ENCODE measurements at places on chromosomes 7 and 10.
A peak's percentile ranks its signal among the peaks of the same experiment; 100 is the strongest.

DNA sequence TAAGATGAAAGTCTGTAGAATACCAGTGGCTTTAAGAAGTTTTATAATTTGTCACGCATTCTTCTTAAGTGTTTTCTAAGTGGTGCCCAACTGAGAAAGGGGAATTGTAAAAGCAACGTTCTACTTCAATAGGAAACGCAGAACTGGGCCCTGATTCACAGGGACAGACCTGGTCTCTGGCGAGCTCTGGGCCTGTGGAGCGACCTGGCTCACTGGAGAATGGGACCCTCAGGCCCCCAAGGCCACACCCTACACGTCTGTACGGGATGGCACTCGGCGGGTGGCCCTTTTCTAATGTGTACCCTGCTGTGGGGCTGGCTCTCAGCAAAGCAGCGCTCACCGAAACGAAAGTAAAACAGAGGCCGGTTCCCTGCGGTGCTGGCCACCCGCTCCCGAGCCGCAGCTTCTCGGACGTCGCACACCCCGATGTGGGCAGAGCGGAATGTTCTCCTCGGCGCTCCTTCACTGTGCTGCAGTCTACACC, 205.0 kb downstream of the DIP2C start:
- DNase-seq: peak; percentile 92

- no peak for DNase-seq
These were observed 174.5 kb upstream of the ZMIZ1 start for GRCh38 chr10:78894089-78894840.

DNA sequence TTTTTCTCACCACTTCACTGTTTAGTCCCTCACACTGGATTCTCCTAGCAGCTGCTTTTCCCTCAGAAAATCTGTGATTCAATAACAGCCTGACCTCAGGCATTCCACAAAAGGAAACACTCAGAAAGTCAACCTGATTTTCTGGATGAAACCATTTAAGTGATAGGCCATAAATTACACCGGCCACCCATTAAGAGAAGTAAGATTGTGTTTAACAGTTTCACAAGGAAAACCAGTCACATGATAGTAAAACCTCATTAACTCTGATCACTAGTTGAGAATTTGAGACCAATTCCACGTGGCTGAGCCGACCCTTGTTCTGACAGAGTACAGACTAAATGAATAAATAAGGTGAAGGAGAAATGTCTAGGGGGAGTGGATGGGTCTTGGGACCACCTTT, 7.7 kb downstream of the GRM8 start:
- no peak for DNase-seq

- DNase-seq: no peak
These were observed 17.4 kb downstream of the CYP3A4 start for GRCh38 chr7:99766484-99767099.

- no peak for DNase-seq
These were observed 52.3 kb downstream of the CCDC3 start for GRCh38 chr10:12949248-12949647.

- DNase-seq: no peak
These were observed 118.1 kb downstream of the PRKCQ start for GRCh38 chr10:6461961-6462360.
